Colonic mucosa (tissue), 4 donors: ENCODE measurements at places on chromosomes 3 and 15.

GRCh38 chr3:142033292-142033691 is 116.1 kb downstream of the TFDP2 start:
- no peak for DNase-seq

GRCh38 chr15:73922186-73923151 is 3.8 kb upstream of the LOXL1 start:
- DNase-seq, result no peak

GRCh38 chr3:123140550-123140949 is 61.2 kb upstream of the SEC22A start:
- DNase-seq, result no peak

- no peak for DNase-seq
These were observed 25.7 kb downstream of the AMOTL2 start for GRCh38 chr3:134348524-134348923.

DNA sequence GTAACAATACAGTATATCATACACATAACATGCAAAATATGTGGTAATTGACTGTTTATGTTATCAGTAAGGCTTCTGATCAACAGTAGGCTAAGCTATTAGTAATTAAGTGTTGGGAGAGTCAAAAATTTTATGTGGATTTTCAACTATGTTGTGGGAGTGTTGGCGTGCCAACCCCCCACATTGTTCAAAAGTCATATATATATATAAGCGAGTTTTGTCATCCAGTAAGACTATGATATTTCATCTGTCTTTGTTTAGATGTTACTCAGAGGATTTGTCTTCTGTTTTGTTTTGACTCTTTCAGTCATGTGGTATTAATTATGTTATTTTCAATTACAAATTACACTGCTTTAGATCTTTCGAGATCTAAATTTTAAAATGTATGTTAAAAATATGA is 51.0 kb upstream of the RAP2B start:
- DNase-seq, result no peak
